ENCODE measurements at places on chromosomes 6 and 20. TPM values are rescaled to one million over a fixed set of nuclear protein-coding genes. Genes with fewer than 3 reads are reported as not detected.

DNA sequence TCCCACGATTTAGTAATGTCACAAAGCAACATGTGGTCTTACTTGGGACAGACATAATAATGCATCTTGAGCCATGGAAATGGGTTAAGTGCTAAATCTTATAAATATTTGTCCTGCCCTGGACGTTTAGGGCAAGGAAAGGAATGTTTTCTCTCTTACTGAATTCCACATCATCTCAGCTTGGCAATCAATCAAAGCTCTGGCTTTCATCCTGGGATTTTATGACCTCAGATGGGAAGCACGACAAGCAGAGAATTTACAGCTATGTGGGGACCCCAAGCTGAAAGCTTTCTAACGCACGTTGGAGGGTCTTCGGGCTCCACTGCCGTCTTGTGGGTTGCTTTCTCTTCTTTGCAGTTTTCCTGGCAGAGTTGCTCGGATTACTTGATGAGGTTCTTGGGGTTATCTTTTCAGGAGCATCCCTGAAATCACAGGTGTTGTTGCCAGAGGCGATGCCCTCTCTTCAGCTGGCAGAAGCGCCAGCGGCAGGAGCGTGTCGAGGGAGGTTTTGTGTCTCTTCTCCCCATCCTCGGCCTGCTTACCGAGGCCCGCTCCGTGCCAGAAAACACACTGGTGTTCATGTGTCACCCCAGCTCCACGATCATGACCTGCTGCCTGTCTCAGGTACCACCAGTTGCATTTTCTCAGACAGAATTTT, 73.4 kb upstream of the FRMD1 start:
- no peak for DNase-seq
- H3K4me1 ChIP-seq = no peaks in the 10 kb centered on the region
- no peaks in the 10 kb centered on the region for H3K36me3 ChIP-seq
- H3K27ac ChIP-seq = no peak overlapping the region

DNA sequence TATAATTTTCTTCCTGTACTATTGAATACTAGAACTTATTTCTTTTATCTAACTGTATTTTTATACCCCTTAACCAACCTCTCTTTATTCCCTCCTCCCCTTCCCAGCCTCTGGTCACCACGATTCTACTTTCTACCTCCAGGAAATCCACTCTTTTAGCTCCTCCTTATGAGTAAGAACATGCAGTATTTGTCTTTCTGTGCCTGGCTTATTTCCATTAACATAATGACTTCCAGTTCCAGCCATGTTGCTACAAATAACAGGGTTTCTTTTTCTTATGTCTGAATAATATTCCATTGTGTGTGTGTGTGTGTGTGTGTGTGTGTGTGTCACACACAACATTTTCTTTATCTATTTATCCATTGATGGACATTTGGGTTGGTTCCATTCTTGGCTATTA, 152.3 kb upstream of the OLIG3 start:
- DNase-seq = no peak
- no peaks in the 10 kb centered on the region for H3K27me3 ChIP-seq
- no peaks in the 10 kb centered on the region for H3K36me3 ChIP-seq
- no peaks in the 10 kb centered on the region for H3K4me1 ChIP-seq

HTR1B gene
- total RNA-seq = 0.42 TPM

DNA sequence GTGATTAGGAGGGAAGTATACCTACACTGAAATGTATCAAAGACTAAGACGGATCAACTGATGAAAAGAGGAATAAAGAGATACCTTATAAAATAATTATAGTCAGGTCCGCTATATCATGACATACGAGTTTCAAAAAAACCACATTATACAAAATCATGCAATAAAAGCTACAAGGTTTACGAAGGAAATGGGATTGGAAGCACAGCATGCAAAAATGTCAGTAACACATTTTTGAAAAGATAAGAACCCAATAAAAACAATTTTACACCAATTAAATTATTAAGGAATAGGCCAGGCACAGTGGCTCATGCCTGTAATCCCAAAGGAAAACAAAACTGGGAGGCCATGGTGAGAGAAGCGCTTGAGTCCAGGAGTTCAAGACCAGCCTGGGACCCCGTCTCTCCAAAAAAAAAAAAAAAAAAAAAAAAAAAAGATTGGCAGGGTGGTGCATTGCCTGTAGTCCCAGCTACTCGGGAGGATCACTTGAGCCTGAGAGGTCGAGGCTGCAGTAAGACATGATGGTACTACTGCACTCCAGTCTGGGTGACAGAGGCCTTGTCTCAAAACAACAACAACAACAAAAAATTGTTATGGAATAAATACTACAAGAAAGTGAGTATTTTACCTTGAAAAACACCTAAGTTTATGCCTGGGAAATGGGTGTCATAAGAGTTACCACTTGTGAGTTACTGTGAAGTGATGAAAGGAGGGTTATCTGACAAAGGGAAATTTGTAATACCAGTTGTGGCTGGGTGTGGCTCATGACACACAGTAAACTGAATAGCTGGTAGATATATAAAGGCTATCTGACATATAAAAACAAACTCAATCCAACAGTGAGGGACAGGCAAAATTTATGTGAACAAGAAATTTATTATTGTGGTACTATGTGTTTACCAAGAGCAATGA, 45.2 kb downstream of the RANBP9 start:
- no peaks in the 10 kb centered on the region for H3K4me1 ChIP-seq
- H3K36me3 ChIP-seq = no peaks in the 10 kb centered on the region
- DNase-seq = no peak
- H3K27me3 ChIP-seq = no peaks in the 10 kb centered on the region
- no peak overlapping the region for H3K4me3 ChIP-seq

DNA sequence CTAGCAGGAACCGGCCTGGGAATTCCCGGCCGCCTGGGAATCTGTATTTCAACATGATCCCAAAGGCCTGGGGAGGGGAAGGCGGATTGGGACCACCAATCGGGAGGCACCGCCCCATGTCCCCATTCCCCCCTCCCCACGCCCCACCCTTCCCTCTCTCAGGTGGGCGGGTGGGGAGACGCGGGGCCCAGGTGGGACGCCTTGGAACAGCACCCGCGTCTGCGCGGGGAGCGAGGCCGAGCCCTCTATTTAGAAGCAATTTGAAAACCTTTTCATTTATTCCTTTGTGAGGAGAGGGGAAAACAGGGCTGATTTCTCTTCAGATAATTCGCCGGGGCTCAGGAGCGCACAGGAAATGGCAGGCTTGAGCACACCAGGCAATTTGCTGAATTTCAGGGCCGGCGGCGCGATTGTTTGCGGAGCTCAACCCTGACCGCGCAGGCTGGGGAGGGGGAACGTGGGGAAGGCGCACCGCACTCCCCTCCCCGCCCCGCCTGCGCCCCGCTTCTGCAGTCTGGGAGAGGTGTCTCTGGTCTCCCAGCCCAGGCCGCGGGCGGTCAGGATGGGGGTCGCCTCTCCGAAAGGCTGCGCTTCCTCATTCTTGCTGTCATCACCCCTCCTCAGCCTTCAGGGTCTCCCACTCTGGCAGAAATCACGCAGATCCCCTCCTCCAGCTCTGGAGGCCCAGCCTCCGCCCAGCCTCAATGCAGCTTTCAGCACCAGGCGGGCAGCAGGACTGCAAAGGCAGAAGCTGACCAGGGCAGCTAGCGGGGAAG, 170.0 kb downstream of the GRM4 start:
- H3K36me3 ChIP-seq = no peaks in the 10 kb centered on the region
- H3K27me3 ChIP-seq = no peaks in the 10 kb centered on the region
- H3K4me1 ChIP-seq = no peaks in the 10 kb centered on the region
- H3K27ac ChIP-seq = no peak overlapping the region
- no peak for DNase-seq
- H3K4me3 ChIP-seq = no peak overlapping the region

KHDC1L gene
- not detected for total RNA-seq

PIGU gene
- total RNA-seq = 28.8 TPM

TCF21 gene
- not detected for total RNA-seq

MYT1 gene
- total RNA-seq = not detected

GSTA2 gene
- not detected for total RNA-seq

- no peaks in the 10 kb centered on the region for H3K27me3 ChIP-seq
- H3K4me1 ChIP-seq = no peaks in the 10 kb centered on the region
- no peak overlapping the region for H3K27ac ChIP-seq
- no peak for DNase-seq
- H3K36me3 ChIP-seq = peaks cover 4% of the 10 kb centered on the region
- no peak overlapping the region for H3K4me3 ChIP-seq
Observed at GRCh38 chr20:53565254-53565653, 28.4 kb downstream of the ZNF217 start.

DNA sequence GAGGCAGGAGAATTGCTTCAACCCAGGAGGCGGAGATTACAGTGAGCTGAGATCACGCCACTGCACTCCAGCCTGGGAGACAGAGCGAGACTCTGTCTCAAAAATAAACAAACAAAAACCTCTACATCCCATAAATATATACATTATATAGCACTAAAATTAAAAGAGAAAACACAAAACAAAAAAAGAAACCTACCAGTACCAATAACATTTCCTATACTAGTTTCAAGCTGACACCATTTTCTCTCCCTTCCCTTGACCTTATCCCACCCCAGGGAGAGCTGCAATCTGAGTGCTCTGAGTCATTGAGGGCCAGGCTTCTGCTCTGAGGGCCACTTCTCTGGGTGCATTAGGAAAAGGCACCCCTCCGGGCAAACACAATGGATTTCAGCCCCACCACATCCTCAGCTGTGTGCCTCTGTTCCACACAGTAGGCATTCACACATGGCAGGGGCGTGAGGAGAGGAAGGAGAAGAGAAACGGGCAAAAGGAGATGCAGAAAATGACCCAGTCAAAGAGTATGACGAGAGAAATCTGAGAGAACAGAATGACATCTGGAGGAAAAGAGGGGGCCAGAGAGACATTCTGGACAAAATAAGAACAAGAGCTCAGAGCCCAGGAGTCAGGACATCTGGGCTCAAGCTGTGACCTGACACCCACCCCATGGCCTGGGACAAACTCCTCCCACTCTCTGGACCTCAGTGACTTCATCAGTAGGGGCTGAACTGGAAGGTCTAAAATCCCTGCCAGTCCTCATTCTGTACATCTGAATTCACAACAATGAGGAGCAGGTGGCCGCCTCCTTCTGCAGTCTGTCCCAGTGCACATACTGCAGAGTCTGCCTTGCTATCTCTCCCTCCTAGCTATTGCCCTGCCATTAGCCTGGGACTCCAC, 18.2 kb downstream of the TRIM26 start:
- peaks cover under 1% of the 10 kb centered on the region for H3K4me1 ChIP-seq
- no peak overlapping the region for H3K4me3 ChIP-seq
- H3K27ac ChIP-seq = no peak overlapping the region
- H3K36me3 ChIP-seq = peaks cover 41% of the 10 kb centered on the region

GRCh38 chr6:33745548-33745947, 1.2 kb downstream of the IP6K3 start:
- no peaks in the 10 kb centered on the region for H3K4me1 ChIP-seq
- H3K27ac ChIP-seq = peak overlapping the region; percentile 53
- no peak overlapping the region for H3K4me3 ChIP-seq

GRCh38 chr20:19565736-19566135, 192.3 kb upstream of the RIN2 start:
- H3K27me3 ChIP-seq = no peaks in the 10 kb centered on the region
- H3K4me1 ChIP-seq = no peaks in the 10 kb centered on the region
- no peak overlapping the region for H3K4me3 ChIP-seq
- no peak overlapping the region for H3K27ac ChIP-seq
- H3K36me3 ChIP-seq = no peaks in the 10 kb centered on the region
- DNase-seq = no peak
